ENCODE measurements at places on chromosomes 6 and 20.
A peak's percentile ranks its signal among the peaks of the same experiment; 100 is the strongest.

GRCh38 chr6:128240024-128240428 lies 280.4 kb downstream of the PTPRK start:
- DNase-seq = no peak

DNA sequence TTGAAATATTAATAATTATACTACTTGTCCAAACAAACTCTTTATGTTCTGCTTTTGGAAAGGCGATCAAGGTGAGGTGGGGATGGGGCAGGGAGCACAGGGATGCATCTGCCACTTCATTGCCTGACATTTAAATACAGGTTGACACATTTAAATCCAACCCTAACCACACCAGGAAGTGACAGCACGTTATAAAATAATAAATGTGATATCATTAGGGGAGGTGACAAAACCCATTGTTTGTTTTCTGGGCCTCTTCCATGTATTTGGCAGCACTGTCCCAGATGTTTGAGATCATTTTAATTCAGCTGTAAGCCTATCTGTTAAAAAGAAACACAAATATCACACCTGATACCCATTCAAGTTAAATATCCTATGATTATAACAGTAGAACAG lies 342.4 kb upstream of the ARID1B start:
- DNase-seq = no peak

DNA sequence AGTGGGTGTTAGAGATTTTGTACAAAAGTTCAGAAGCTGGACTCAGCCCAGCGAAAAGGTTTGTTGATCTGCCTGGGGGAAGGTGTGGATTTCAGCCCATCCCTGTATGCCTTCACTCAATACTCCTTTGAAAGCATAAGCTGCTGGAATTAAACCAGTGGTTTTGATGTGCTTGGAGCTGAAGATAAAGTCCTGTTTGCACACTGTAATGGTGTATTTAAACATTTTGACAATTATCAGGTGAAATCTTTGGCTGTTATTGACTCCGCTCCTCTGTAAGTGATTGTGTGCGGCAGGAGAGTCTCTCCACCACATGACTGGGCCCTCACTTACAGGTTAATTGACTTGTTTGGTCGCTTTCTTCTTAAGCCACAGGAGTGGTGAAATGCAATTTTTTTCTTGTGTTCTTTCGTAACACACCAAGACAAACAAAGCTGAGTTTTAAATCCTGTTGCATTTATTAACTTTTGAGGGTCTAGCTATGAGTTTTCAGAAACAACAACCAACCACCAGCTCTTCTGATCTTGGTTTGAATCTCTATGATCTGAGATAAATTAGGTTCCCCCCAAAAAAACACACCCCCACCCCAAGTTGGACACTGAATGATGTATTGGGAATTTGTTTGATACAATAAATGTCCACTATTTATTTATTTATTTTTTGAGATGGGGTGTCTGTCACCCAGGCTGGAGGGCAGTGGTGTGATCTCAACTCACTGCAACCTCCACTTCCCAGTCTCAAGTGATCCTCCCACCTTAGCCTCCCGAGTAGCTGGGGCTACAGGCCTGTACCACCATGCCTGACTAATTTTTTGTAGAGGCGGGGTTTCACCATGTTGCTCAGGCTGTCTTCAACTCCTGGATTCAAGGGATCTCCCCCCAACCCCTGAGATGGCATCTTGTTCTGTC lies 46.3 kb upstream of the NCOA3 start:
- DNase-seq = no peak

DNA sequence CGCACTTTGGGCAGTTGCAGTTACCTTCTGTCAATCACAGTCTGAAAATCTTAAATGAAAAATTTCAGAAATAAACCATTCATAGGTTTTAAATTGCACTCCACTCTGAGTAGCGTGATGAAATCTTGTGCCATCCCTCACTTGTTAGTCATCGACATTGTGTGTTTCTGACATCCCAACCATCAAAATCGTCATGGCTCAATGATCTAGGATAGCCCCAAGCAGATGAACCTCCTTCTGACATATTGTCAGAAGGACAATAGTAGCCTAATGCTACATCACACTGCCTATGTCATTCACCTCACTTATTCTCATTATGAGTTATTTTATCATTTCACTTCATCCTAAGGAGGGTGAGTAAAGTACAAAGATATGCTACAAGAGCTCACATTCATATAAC lies 284.8 kb downstream of the PTPRK start:
- DNase-seq = no peak

GRCh38 chr6:55902796-55903195 lies 27.4 kb upstream of the BMP5 start:
- no peak for DNase-seq

GRCh38 chr6:3159805-3160781 lies 2.7 kb upstream of the TUBB2A start:
- no peak for DNase-seq

GRCh38 chr6:40573221-40573620 lies 13.9 kb downstream of the LRFN2 start:
- DNase-seq = no peak

GRCh38 chr6:152293404-152293803 lies 343.8 kb downstream of the SYNE1 start:
- DNase-seq = no peak

GRCh38 chr6:117677553-117678141 lies 2.4 kb downstream of the NUS1 start:
- no peak for DNase-seq

DNA sequence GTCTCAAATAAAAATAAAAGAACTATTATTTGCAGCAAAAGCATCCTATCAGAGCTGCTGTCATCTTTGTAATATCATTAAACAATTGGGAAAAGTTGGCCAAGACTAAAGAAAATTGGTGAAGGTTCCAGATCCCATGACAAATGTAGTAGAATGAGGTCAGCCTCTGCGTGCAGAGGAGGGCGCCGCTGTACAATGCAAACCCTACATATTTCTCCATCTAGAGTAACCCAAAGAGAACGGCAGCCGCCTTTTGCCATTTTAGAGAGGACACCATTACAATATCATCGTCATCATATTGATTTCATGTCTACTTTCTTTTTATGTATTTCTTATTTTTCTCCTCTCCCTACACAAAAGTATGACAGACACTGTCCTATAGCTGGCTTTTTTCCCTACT lies 59.5 kb downstream of the ZMYND8 start:
- DNase-seq = no peak

DNA sequence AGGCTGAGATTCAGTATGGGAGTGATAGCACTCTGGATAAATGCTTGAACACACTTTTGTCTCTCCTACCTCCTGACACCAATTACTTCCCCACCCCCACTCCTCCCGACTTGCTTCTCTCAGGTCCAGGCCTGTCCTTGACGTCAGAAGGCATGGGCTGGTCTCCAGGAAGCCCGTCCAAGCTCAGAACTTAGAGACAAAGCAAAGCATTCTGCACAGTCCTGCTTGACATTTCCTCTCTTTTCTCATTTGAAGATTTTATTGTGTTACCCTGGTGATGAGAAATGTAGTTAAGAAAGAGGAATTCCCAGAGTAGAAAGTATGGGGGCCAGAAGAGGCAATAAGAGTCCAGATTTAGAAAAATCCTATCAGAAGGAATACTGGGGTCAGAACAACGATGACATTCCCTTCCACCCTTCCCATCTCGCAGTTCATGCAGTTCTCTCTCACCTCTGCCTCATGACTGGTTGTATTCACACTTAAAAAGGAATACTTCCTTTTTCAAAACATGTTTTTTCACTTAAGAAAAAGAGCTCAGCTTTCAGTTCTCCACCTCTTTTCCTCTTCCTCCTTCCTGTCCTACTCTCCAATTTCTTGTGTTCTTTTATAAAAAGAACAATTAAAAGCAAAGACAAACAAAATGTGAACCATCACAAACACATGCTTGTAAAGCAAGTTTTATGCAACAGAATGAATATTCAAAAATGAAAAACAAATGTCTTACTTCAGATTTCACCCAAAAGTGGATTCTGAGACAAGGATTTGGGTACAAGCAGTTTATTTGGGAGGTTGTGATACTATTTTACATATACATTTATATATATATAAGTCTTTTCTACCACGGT lies 18.5 kb upstream of the FAM184A start:
- DNase-seq = no peak

- no peak for DNase-seq
Measured at GRCh38 chr6:89284963-89285735, 29.9 kb downstream of the GABRR2 start.

DNA sequence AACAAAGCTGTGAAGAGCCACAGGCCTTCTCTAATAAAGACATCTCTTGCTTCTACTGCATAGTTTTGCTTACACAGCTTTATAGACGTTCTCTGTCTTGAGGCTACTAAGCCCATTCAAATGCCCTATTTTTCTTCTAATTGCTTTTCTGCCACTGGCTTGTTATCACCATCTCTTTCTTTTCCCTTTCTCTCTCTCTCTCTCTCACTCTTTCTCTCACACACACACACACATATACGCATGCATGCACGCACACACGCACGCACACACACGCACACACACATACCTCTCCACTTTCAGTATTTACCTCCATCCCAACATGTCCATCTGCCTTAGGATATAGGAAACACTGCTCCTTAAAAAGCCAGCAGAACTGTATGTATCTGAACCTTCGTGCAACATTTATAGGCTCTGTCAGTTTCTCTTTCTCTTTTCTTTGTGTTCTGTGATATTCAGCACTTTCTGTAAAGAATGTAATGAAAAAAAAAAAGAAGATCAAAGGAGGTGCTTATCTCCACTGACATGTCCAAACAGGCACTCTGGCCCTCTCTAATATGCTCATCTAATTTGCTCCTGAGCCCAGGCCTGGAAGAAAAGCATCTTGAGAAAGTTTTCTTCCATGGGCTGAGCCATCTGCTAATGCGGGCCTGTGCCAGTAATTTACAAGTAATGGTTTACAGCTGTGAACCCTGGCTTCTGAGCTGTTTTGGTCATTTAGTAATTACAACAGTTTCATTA lies 1046.7 kb upstream of the MAP3K7 start:
- DNase-seq = no peak

DNA sequence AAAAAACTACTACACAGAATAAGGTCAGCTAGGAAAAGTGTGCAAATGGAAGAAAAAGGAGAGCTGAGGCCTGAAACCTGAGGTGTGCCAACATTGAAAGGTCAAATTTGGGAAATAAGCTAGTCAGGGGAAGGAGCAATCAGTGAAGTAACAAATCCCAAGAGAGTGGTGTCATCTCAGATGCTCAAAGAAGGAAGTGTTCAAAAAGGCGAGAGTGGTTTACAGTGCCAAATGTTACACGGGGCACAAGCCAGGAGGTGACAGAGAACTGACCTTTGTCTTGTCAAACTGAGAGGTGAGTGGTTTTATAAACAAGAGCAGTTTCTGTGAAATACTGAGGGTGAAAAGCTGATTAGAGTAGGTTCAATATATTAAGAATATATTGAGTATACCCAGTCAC lies 83.0 kb upstream of the TCF21 start:
- no peak for DNase-seq

DNA sequence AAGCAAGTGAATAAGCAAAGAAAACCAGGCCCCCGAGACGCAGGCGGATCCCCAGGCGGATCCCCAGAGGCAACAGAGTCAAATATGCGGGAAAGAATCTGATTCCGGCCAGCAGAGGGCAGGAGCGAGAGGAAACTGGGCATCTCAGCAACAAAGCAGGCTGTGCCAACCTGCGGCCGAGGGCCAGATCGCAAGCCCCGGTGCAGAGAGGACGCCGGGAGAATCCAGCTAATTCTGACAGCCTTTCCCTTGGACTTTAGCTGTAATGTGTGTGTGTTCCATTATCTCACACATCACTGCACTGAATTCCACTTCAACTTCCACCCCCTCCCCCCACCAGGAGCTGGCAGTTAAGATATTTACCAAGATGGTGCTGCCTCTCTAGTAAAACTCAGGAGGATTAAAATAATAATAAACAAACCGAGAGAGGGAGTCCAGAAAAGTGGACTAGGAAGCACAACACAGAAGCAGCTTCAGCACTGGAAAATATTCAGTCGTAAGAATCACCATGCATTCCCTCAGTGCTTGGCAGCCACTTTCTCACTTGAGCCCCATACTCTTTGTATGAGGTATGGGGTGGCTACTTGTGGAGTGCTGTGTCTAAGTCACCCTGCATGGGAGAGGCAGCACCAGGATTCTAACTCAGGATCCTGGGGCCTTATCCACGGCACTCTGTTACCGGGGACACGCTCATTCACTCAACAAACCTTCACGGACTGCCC lies 66.2 kb upstream of the SNX9 start:
- peak; percentile 34 for DNase-seq

DNA sequence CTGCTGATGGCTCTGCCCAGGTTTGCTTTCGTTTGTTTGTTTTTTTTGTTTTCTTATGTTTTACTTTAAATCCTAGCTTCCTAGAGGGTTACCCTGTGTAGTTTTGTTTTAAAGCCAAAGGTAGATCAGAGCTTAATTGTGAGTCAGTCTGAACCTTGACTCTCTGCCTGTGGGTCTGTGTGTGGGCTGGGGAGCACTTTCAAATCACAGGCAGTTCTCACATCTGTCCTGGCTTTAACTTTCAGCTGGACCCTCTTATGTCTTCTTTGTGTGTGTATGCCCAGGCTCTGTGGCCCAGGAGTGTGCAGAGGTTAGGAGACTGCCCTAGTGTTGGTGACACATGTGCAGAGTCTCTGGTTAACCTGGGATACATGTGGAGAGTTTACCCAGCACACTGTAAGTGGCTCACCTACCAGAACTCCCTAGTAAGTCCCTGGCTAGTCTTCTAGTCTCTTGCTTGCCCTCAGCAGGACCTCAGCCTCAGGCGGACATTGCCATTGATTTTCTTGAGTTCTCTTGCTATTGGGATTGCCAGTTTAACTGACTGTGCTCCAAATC lies 19.0 kb downstream of the HIVEP1 start:
- no peak for DNase-seq

GRCh38 chr6:169058634-169059033 lies 195.0 kb downstream of the THBS2 start:
- no peak for DNase-seq

DNA sequence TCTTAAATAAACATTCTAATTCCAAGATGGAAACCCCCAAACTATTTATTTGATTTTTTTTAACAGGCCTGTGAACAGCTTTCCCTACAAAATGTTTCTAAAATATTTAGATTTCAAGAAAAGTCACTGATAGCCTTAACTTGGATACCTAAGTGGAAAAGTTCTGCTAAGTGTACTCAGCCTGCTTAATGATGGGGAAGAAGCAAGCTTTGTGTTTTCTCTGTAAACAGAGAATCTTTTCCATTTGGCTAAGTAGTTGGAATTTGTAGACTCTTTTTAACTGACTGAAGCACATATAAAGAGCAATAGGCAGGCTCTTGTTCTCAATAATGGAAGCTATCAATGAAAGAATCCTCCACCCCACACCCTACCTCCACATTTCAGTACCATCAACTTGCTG lies 108.2 kb downstream of the KIF6 start:
- no peak for DNase-seq

- no peak for DNase-seq
Measured at GRCh38 chr20:58073945-58074856, 154.3 kb downstream of the ANKRD60 start.

DNA sequence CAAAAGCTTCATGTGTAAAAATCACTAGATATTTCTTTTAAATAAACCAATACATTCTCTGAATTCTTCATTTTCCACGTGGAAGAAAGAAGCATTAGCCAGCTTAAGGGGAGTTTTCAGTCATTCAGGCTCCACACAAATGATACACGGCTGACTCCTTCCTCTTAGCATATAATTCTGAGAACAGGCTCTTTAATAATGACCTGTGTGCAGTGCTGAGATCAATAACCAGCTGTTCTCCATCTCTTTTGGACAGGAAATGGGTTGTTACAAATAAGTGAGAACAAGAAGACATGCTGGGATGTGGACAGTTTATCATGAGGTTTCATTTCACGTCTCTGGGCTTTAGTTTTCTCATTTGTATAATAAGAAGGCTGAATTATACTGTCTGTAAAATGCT lies 146.9 kb upstream of the C6orf118 start:
- no peak for DNase-seq

GRCh38 chr6:36570264-36570663 lies 23.0 kb upstream of the STK38 start:
- no peak for DNase-seq
